ENCODE measurements at places on chromosomes 7 and 10.

DNA sequence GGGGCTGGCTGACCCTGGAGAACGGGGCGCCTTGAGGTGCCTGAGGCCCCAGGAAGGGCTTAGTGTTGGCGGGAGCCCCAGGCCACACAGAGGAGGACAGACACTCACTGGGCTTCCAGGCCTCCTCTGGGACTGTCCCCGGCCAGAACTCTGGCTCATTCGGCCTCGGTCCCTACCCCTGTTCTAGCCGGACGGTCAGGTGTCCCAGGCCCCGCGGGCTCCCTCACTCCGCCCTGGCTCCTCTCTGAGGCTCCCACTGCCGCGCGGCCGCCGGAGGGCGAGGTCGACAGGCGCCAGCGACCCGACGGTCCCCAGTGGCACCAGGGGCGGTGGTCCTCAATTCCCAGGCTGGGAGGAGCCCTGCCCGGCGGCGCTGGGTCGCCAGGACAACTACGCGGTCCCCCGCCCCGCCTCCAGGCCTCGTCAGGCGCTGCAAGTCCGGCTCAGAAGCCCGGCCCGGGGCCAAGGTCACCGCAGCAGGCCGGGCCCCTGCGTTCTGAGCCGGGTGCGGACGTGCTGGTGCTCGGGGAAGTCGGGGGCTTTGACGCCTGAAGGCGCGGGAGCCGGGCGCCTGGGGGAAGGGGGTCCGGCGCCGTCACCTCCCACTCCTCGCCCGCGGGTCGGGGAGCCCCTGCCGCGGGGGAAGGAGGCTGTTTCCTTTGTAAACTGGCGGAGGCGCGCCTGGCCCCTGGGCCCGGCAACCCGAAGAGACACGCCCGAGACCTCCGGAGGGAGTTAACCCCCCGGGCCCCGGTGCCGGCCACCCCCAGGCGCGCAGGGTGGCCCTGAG lies 1.1 kb upstream of the PWWP2B start:
- no peak for DNase-seq

DNA sequence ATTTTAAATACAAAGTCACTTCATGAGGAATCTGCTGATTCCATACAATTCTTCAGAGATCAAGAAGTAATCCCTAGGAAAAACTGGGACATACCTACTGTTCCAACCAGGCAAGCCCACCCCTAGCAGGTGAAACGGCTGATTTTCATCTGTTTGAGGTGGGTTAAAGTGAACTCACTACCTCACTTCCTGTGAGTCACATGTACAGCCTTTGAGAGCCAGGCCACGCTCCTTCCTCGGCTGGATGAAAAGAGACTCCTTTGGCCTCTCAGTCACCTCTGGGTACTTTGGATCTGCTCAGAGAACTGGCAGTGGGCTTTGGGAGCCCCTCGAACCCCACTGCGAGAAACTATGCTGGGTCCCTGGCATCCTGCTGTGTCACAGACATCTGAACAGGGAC lies 68.2 kb downstream of the CHST15 start:
- DNase-seq: no peak

GRCh38 chr10:124727361-124727960 lies 16.7 kb downstream of the FAM53B start:
- DNase-seq: peak; percentile 17

GRCh38 chr7:87671-88070 lies 104.7 kb upstream of the FAM20C start:
- no peak for DNase-seq

GRCh38 chr7:33753881-33754525 lies 151.3 kb upstream of the BMPER start:
- DNase-seq: no peak

GRCh38 chr7:139230774-139231512 lies at the start of gene UBN2:
UBN2 (plus strand) TSS chr7:139231237; CDS start chr7:139231485, 248 bp downstream.
- DNase-seq: peak; percentile 87

DNA sequence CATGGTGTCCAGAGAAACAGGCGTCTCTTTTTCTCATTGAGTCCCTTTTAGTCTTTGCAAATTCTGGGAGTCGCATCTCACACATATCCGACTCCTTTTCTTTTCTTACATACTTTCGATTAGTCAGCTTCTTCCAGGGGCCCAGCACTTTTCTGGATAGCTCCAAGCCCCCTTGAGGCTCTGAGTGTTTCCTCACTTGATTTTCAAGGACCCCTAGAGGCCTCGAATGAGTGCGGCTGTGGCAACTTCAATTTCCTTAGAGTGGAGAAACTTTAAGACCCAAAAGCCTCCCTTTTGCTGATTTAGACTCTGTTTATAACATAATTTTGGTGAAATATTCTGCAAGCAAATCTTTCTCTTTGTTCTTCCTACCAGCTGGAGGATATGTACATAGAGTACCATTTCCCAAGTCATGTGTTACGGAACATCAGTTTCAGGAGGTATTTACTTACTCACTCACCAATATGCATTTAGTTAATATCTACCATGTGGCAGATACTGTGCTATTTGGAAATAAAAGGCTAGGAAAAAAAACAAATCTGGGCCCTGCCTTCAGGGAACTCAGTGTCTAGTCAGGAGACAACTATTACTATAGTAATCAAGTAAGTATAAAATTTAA lies 555.2 kb downstream of the REEP3 start:
- no peak for DNase-seq

DNA sequence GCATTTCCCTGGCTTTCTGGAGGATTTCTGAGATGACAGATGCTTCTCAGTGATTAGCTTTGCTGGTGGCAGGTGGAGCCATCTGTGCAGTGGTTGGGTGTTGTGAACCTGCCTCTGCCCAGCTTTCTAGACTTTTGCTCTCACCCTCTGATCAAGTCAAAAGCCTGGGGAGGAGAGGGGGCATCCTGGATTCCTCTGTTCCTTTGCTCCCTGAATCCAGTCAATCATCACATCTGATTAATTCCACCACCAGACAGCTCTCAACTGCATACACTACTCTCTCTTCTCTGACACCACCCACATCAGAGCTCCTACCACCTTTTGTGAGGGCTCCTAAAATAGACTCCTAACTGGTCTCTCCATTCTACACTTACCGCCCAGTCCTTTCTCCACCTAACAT lies 283.5 kb downstream of the WDR11 start:
- no peak for DNase-seq

GRCh38 chr10:130717083-130717482 lies 580.9 kb downstream of the GLRX3 start:
- DNase-seq: no peak

- no peak for DNase-seq
Observed at GRCh38 chr7:119514326-119514725, 758.6 kb upstream of the KCND2 start.

GRCh38 chr10:85603151-85603940 lies 763.2 kb downstream of the GRID1 start:
- no peak for DNase-seq

- DNase-seq: no peak
Observed at GRCh38 chr7:150780292-150780691, 19.9 kb downstream of the TMEM176B start.

DNA sequence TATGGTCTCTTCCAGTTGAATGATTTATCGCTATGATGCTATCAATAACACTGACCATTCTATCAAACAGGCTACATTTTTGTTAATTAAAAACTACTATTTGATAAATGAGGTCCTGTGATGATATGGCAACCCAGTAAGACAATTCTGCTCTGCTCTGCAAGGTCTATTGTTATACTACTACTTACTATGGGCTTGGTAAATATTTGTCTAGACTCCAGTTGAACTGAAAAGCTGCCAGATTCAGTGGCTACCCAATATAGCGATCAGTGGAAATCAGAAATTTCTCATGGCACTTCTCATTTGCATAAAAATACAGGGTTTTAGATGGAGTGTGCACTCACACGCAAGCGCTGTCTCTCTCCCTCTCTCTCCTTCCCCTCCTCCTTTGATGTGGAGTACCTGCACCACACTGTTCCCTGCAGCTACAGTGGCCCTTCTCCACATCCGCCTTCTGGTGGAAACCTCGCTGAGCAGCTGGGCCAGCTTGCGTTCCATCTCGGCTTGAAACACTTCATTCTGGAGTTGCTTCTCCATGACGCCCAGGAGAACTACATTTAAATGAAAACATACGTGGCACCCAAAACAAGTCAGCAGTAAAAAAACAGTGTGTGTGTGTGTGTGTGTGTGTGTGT lies 77.9 kb downstream of the KIAA1549 start:
- peak; percentile 50 for DNase-seq

- no peak for DNase-seq
Observed at GRCh38 chr10:4310172-4310571, 515.8 kb upstream of the AKR1E2 start.

DNA sequence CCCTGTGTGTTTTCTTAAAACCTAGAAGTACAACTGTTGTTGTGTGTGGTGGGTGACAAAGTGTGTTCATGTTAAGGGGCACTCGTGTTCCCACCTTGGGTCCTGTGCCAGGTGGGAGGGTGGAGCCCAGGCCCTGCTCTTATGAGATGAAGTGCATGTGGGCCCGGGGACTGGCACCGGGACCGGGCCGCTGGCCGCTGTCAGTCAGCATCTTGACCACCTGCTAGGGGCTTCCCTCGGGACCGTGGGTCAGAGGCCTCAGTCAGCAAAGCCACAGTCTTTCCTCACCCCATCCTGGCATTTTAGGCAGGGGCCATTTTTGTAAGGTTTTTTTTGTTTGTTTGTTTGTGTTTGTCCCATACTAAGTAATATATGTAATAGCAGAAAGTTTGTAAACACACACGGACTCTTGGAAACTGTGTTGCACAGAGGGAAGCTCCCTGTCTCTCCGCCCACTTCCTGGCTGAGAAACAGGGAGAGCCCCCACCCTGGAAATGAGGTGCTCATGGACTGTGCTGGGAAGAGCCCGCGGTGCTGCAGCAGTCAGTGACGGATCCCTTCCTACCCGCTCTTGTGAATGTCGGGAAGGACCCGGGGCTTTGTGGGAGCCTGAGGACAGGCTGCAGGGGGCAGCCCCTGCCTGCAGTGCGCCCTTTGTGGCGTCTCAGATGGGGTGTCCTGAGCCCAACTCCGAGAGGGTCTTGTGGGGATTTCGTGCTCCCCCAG lies 13.4 kb downstream of the AGAP3 start:
- no peak for DNase-seq

- DNase-seq: no peak
Observed at GRCh38 chr10:113780681-113781250, 29.3 kb downstream of the PLEKHS1 start.

DNA sequence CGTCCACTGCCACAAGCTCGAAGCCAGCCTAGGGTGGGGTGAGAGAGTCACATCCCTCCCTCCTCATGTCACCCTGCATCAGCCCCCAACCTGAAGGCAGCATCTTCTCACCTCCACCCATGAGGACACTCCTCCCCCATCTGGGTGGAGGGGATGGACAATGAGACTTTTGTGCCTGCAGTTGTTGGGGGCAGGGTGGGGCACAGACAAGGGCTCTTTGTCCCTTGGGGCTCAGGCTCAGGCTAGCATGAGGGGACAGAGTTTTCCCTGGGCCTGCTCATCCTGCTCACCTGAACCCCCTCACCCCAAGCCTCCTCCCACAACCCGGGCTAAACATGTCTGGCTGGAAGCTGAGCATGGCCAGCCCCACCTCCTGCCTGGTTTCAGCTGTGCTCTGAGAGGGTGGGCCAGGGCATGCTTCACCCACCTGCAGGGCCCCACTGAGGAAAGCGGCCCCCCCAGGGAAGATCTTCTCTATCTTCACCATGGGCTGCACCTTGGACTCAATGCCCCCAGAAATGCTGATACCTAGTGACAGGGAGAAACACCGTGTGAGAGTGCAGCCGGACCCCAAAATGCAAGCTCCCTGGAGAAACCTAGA lies 9.3 kb downstream of the LZTS2 start:
- no peak for DNase-seq

- DNase-seq: no peak
Observed at GRCh38 chr10:88840104-88840503, 11.5 kb downstream of the ANKRD22 start.

GRCh38 chr10:34627331-34627730 lies 187.8 kb downstream of the PARD3 start:
- no peak for DNase-seq
